Activated CD4-positive, alpha-beta T cell treated with anti-CD3 and anti-CD28 coated beads for 4 hours (primary cell): ENCODE measurements at places on chromosomes 3 and 15.

GRCh38 chr3:115913069-115913686 lies 289.9 kb downstream of the GAP43 start:
- no peak for DNase-seq

- DNase-seq: no peak
These were observed 6.6 kb upstream of the LIPC start for GRCh38 chr15:58425185-58425584.

DNA sequence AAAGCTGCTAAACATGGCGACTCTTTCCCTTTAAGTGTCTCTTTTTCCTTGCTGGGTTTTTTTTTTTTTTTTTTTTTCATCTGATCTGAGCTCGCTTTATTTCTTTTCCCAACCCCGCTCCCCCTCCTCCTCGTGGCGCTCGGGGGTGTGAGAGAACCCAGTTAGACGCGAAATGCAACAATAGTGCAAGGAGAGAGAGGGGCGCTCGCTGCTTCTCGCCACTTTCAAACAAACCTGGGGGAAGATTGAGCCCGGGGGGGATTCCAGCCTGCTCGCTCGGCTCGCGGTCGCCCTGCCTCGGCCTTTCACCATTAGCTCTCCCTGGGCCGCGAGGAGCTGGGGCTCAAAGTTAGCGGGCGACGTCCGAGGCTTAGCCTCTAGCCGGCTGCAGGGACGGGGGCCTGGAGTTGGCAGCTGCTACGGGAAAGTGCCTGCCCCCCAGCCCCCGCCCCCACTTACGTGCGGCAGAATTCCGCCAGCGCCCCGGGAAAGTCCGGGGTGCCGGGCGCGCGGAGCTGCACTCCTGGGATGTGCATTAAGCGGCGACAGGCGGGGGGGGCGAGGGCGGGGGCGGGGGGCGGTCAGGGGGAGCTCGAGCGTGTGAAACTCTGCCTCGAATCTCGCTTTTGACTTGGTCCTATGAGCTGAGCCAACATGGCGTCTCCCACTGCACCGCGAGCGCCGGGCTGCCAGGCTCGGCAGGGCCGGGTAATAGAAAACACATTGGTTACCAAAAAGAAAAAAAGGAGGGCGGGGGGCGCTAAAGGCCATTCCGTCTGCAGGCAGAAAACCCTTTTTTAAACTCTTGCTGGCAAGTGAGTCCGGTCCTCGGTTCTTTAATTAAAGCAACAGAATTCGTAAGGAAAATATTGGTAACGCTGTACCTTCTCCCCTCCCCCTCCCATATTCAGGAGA lies 10.4 kb downstream of the NR2F2 start:
- DNase-seq: no peak

- no peak for DNase-seq
These were observed 501.7 kb downstream of the SHQ1 start for GRCh38 chr3:72346526-72346926.

DNA sequence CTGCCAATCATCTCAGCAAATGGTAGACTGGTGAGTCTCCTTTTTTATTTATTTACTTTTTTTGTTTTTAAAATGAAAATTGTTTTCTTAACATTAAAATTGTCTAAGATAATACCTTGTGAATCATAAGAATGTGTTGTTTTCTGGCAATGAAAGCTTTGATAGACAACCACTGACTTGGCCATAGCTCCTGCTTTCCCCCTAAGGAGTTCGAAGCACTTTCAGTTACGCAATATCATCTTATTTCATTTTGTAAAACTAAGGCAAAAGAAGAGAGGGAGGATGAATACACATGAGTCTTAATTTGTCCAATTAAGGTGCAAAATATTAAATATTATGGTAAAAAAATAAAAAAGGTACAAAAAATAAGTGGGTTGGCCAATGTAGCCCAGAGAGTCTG lies 74.8 kb upstream of the PLCL2 start:
- no peak for DNase-seq

DNA sequence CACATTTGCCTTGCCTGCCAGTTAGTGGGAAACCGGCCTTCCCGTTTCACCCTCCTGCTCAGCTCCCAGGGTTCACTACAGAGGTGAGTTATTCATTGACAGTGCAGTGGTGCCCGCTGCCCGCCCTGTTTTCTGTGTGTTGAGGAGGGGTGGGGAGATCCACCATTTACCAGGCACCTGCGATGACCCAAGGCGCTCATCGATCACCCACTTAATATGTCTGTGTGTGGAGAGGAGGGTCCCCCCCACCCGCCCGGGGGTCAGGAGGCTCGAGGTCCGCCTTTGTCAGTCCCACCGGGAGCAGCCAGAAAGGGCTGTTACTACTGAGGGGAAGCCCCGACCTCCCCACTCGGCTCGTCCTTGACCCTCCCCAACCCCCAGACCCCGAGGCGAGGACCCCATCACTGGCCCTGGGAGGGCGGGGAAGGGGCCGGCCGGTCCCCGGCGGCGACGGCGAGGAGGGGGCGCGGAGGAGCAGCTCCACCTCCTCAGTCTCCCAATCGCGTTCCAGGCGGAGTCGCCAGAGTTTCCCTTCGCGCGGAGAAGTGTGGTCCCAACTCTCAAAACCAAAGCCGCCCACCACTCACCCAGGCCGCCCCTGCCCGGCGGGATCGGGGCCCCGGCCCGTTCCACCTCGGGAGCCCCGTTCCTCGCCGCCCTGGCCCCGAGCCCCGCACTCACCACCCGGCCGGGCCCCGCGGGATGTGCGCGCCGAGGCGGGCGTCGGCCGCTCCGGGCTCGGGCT lies 1.1 kb downstream of the PLXNB1 start:
- no peak for DNase-seq

GRCh38 chr3:10729439-10729838 lies 86.6 kb upstream of the SLC6A11 start:
- DNase-seq: no peak

DNA sequence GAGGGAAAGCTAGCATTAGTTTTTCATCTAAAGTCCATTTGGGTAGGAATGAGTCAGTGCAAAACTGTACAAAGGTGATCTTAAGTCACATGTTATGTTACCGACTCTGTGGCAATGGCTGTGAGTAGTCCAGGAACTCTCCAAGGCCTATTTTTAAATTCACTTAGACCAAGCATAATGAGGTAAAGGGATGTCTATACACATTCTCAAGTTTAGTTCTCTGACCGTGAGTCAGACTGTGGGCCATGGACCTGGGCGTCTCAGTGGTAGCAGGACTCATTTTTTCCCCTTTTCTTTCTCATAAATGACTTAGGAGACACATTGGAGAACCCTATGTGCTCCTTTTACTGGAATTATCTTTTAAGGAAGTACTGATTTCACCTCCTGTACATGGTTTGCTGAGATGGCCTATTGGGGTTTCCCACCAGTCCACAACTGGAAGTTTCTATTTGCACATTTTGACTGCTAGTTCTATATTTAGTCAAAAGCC lies 488.7 kb upstream of the TPRG1 start:
- no peak for DNase-seq

DNA sequence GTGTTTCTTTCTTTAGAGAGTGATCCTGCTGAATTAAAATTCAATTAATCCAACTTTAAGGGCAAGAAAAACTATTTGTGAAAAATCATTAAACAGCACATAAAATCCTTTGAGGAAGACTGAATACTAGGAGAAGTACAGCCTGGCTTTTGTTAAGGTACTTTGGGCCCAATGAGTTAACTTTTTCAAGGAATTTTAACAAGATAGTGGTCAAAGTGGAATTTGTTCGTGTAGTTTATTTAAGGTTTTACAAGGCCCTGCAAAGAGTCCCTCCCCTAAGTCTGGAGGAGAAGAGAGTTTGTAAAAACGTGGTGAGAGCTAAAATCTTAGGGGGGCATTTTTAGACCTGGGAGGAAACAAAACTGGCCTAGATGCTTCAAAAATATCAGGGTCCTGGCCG lies 26.0 kb upstream of the TRIM71 start:
- DNase-seq: no peak

DNA sequence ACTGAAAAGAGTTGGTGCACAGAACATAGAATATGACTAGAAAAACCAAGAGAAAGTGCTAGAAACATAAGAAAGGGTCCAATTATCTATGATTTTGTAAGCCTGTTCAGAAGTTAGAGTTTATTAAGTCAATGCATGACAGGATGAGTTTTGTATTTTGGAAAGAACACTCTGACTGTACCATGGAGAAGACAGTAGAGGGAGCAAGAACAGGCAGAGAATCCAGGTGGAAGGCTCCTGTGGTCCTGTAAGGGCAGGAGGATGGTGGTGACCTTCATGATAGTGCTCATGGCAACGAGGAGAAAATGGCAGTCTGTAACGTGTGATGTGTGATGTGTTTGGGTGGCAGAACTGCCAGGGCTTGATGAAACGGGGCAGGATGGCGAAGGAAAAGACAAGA lies 249.1 kb downstream of the CTNNB1 start:
- DNase-seq: no peak

GRCh38 chr3:136464502-136464901 lies 214.4 kb downstream of the PCCB start:
- DNase-seq: no peak

DNA sequence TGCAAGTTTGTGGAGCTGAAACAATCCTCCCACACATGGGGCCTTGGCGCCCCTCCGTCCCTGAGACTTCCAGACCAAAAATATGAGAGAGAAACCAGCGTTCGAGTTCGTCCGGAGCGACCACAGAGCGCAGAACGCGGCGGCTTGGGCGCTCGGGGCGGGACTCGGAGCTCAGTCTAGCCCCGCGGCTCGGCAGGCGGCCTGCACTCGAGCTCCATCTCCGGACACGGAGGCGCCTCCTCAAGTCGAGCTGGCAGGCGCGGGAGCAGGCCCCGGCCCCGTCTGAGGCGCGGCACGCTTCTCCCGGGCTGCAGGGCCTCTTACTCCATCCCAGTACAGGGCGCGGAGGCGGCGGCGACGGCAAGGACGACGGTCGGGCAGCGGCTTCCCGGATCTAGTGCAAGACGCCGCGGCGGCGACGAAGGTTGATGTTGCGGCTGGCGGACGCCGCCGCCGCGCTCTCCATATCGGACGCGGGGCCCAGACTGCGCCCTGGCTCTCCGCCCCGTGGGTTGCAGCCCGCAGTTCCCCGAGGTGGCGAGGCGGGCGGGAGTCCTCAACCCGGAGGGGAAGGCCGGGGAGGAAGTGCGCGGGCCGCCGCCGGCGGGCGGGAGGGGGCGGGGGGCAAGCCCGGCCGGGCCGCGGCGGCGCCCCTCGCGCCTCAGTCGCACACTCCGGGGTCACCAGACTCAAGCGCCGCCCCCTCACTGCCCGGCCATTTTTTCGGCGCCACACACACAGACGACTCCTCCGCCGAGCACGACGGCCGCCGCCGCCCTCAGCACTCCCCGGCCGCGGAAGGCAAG lies 674 bp downstream of the MSL2 start:
- DNase-seq: no peak

- DNase-seq: no peak
These were observed 138.3 kb upstream of the PTPRG start for GRCh38 chr3:61422945-61423673.

GRCh38 chr3:28699283-28699682 lies 350.7 kb upstream of the AZI2 start:
- no peak for DNase-seq

DNA sequence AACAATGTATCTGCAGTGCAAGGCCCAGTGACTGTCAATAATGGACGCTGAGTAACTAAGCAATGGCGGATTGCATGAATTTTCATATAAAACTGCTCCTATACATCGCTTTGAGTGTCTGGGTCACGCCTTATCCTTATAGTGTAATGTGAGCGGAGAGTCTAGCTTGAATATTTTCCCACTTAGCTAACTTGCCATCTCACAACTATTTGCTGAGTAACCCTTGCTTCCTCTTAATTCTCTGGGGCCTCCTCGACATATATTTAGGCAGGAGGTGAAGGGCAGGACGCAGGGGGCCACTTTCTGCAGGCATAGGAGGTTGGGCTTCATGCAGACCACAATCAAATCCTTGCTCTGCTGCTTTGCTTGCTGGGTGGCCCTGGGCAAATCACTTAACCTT lies 24.0 kb downstream of the ST8SIA2 start:
- no peak for DNase-seq

DNA sequence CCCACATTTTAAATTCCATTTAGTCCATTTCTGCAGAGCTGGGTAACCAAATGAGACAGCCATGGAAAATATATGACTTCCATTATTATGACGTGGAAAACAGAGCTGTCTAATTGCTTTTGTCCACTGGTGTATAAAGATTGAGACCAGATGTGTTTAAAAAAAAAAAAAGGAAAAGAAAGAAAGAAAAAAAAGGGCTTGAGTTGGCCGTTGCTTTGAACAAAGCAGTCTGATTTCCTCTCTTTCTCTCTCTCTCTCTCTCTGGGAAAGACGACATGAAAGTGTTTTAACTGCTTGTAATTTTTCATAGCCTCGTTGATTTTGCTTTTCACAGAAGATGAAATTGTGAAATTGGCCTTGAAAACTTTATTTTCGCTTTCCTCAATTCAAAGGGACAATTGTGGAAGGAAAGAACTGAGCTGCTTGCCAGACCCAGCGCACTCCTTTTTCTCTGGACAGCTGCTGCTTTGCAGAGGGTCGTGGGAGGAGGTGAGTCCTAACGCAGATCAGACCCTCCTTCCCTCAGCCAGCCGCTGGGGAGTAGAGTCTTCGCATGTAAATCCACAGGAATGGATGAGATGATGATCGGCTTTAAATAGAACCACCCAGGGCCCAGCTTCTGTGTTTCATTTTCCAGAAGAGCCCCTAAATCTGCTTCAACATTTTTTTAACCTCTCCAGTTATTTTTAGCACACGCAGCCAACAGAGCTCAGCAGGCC lies 42.8 kb upstream of the UBE2E1 start:
- DNase-seq: no peak

DNA sequence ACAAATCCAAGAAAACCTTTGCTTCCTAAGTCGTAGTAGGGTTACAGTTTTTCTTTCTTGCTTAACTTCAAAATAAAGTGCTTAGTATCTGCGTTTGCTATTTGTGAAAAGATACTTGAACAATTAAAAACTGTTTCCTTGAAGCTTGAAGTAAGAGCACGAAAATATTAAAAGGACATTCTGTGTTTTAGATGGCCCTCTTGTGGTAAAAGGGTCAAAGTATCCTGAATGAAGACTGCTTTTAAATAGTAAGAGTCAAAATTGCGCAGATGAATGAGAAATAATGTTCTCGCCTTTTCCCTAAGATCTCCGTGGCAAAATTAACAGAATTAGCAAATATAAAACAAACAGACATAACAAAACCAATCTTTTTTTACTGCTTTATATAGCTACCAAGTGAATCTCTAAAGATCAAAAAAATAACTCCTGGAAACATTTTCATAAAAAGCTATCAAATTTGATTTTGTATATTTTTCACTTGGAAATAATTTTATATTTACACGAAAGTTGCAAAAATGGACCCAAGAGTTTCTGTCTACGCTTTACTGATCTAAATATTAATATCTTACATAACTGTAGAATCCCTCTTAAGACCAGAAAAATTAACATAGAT lies 175.4 kb downstream of the MBNL1 start:
- DNase-seq: no peak

DNA sequence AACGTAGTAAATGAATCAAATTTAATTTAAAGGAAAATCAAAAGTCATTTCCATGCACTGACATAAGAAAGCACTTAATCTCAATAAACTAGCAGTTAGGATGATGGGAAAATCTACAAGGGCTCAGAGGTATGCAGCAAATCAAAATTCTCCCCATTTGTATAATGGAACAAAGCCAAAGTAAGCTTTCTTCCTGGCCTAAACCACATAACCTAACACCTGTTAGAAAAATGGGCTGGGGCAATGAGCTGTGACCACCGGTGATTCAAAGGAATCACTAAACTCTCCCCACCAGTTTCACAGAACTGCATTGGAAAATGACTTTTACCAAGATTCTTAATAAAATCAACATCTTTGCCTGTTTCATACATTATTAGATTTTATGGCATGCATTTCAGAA lies 1024.3 kb downstream of the FHIT start:
- DNase-seq: no peak

GRCh38 chr3:178397836-178398235 lies 138.4 kb upstream of the KCNMB2 start:
- no peak for DNase-seq

- DNase-seq: no peak
These were observed 8.3 kb upstream of the SEMA7A start for GRCh38 chr15:74442063-74442462.
